Thoracic aorta (tissue), 2 donors: ENCODE measurements at places on chromosomes 6 and 20.

- no peak for DNase-seq
Measured at GRCh38 chr6:83808005-83808404, 45.2 kb upstream of the RIPPLY2 start.

- no peak for DNase-seq
Measured at GRCh38 chr6:151018911-151019782, 153.6 kb downstream of the MTHFD1L start.

GRCh38 chr20:1897541-1897940 is 2.3 kb downstream of the SIRPA start:
- no peak for DNase-seq

- no peak for DNase-seq
Measured at GRCh38 chr6:128803911-128804310, 79.0 kb upstream of the LAMA2 start.

DNA sequence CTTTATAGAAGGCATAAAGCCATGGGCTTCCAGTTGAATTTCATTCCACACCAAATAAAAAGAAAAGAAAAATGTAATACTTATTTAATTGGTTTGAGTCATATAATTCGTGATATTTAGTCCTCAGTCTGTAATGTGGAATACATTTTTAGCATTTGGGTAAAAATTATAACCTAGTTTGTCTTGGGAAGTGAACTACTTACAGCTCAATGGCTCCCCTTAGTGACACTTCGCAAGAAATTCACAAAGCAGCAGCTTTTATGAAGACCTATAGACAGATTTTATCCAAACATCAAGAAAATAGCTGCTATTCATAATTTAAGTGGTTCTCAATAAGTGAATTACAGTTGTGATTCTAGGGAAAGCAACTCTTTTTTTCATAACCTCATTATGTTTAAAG is 72.1 kb downstream of the RSPO3 start:
- no peak for DNase-seq

GRCh38 chr6:43021270-43022047 is at the start of gene RRP36:
RRP36 (plus strand) TSS chr6:43021623; CDS start chr6:43021655, 32 bp downstream.
- peak; percentile 30 for DNase-seq

GRCh38 chr20:59055302-59055701 is 12.7 kb upstream of the PRELID3B start:
- DNase-seq, result no peak

DNA sequence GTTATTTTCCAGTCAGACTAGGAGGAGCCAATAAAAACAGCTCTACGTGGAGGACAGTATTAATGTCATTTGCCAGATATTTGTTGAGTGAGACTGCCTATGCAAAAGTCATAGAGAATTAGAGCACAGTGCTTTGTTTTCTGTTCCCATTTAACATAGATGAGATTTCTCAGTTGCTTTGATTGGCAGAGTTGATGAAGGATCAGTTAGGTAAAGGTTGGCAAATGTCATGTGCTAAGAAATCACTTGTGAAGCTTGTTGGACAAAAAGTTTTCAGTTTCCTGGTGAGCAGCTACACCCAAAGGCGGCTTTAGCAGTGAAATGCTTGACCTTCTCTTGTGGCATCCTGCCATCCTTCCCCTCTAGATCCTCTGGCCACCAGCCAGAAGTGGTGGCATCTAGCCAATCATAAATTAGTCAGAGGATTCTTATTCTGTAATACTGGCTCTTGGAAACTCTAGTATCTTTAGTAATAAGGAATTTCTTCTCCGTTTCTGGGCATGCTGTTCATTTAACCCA is 37.0 kb downstream of the BCKDHB start:
- peak; percentile 83 for DNase-seq

- no peak for DNase-seq
Measured at GRCh38 chr6:140758169-140758877, 1374.4 kb upstream of the GJE1 start.

DNA sequence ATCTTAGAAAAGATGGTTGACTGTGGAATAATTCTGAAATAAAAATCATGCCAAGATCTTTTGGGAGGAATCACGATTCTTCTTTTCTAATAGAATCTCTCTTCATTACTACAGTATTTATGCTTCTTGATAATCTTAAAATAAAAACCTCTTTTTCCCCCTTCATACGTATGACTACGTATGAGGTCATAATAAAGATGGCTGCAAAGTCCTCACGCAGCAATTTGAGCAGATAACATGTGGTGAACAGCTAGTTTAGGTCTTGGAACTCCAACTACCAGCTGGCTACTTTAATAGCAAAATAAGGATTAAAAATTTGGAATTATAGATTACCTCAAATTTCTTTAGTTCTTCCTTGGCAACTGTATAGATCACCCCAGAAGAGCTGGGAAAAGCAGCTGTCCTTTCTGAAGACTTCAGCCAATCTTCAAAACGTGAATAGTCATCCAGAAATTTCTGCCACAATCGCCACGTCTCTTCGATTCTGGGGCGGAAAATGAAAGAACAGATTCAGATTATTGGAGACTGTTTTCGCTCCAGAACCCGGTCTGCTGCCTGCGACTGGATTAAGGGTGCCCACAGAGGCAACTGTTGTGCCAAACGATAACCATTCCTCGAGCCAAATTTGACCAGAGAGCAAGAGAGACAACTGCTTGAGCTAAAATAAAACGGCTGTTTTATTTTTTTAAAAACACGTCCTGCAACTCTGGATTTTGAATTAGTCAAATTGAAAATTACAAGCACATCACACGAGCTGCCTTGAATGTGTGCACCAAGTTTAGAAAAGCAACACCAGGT is 347.3 kb downstream of the ESR1 start:
- no peak for DNase-seq

DNA sequence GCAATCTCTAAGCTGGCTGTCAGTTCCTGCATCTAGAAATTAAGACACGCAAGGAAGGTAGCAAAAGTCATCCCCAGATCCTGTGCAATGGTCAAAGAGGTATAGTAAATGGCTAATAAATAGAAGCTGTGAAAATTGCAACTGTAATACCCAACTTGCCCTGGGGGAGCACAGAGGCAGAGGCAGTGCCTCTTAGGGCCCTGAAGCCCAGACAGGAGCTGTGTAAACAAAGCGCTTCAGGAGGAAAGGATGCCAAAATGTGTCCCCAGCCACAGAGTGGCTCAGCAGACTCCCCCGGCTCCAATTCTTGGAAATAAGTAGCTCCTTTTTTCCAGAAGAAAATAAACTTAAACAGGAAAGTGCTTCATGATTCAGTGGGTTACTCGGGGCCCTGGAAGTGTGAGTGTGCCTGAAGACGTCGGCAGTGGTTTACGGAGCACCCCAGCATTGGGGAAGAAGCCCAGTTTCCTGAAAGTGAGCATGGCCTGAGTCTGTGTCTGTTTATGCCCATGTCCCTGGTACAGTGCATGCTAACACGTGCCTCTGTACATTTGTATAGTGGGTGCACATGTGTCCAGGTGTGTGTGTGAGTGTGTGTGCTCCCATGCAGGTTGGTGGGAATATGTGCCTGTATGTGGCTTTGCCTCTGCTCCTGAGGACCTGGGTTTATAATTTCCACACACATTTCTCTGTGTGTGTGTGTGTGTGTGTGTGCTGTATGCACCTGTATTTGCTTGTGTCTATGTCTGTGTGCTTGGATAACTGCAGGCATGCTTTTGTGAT is 246.7 kb downstream of the MAFB start:
- DNase-seq, result no peak

- no peak for DNase-seq
Measured at GRCh38 chr20:23379772-23380171, 17.8 kb downstream of the GZF1 start.

GRCh38 chr6:10977231-10977968 is 66.7 kb downstream of the ELOVL2 start:
- DNase-seq, result no peak

DNA sequence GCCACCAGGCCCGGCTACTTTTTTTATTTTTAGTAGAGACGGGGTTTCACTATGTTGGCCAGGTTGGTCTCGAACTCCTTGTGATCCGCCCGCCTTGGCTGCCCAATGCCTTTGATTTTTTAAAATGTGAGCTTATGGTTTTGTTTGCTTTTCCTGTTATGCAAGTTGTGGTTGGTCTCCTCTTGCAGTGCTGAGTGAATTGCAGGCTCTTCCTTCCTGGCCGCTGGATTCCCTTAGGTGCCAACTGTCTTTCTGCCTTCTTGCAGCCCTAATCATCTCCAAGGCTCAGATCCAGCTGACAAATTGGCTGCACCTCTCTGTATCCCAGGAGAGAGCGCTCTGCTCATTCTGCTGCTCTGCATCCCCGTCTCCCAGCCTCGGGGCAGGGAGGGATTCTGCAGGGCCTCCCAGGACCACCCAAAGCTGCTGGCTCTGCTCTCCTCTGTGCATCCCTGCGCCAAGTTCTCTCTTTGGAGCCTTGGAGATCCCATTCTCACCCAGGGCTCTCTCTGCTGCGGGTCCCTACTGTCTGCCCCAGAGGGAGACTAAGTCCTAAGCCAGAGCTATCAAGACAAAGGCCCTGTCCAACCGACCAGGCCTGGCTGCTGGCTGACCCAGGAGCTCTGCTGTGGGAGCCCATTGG is 14.1 kb upstream of the EMILIN3 start:
- no peak for DNase-seq

DNA sequence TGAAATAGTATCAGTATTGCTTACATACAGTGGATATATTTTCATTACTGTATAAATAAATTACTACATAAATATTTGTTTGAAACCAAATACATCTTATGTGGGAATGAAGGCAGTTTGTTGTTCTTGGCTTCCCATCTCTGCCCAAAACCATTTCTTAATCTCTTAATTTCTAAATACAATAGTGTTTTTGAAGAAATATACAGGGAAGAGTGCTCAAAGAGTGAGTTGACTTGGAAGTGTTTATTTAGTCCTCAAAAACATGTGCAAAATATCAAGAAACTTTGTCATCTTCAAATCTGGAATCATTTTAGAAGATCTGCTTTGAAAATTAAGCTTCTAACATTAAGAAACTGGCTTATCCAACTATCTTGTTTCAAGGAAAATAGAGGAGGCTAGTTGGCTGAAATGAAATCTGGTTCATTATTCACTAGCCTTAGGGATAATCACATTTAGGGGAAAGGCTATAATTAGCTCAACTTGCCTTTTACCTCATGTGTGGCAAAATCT is 259.8 kb upstream of the FLRT3 start:
- DNase-seq, result no peak

GRCh38 chr20:25077610-25078169 is 4.3 kb downstream of the VSX1 start:
- no peak for DNase-seq

DNA sequence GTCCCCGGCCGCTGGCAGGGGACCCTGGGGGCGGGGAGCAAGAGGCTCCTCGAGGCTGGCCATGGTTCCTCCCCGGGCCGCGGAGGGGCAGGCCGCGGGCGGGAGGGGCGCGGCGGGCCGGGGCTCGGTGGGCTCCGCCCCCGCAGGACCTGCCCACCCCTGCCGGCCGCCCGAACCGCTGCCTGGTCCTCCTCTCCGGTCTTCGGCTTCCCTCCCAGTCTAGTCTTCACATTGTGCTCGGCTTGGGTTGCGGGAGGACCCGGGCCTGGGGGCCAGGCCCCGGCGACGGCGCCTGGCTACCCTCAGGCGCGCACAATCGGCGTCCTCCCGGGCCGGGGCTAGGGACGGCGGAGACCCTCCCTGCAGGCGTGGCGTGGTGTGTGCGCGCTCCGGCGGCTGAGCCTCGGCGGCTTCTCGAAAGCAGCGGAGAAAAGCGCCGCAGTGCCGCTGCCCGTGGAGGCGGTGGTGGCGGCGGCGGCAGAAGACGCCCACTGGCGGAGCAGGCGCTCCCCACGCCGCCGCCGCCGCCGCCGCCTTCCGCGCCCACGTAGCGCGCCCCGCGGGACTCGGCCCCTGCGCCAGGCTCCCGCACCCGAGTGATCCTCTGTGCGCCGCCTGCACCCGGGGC is at the start of gene PDE10A:
PDE10A (minus strand) TSS at position 493 of the 628 bp plus-strand sequence; CDS start at position 63, 430 bp downstream.
- DNase-seq, result no peak

- no peak for DNase-seq
Measured at GRCh38 chr6:8492536-8493133, 57.3 kb upstream of the SLC35B3 start.

DNA sequence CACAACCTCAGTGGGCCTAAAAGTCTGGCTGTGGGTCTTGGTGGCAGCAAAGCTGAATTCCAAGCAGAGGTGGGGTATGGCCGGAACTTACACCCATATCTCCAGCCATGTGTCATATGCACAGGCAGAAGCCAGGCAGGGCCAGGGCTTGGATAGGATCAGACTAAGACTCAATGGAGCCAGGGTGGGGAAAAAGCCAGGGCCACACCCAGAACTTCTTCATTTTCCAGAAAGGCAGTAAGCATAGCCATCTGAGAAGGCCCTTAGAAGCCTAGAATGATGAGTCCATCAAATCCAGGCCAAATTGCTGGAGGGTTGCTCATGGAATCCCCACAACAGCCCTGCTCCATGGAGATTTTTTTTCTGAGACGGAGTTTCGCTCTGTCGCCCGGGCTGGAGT is 116.2 kb upstream of the SRSF6 start:
- no peak for DNase-seq

GRCh38 chr6:125031385-125031784 is 69.1 kb downstream of the RNF217 start:
- DNase-seq, result no peak

GRCh38 chr6:72967329-72967728 is 258.0 kb downstream of the KHDC1L start:
- no peak for DNase-seq

DNA sequence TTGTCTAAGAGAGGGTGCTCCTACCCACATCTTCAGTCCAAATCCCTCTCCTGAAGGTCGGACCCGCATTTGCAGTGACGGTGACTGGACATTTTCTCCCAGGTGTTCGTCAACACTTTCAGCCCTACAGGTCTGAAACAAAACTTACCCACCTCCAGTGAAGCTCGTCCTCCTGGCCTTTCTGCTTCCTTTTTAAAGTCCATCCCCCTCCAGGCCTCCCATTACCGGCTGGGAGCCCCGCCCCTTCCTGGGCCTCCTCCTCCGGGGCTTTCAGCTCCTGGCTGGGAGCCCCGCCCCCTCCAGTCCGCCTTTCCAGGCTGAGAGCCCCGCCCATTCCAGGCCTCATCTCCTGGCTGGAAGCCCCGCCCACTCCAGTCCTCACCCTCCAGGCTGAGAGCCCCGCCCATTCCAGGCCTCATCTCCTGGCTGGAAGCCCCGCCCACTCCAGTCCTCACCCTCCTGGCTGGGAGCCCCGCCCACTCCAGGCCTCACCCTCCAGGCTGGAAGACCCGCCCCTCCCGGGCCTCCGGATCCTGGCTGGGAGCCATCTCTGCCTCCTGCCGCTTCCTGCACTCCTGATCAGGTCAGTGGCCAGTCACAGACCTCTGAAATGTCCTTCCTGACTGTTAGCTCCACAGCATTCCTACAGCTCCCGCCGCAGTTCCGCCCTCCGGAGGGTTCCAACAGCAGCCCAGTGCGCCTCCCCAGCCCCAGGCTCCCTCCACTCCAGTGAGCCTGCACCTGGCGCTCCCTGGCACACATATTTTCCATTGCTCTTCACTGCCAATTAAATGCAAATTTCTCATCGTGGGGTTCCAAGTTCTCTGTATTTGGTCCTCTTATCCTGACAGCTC is 98.5 kb downstream of the LY86 start:
- DNase-seq, result no peak

- DNase-seq, result no peak
Measured at GRCh38 chr6:78076371-78076770, 423.5 kb downstream of the MEI4 start.
